CD4-positive, alpha-beta T cell treated with Interleukin-12 subunit alpha and Interleukin-12 subunit beta, for 1 hour (primary cell): ENCODE measurements at places on chromosomes 7 and 10.

DNA sequence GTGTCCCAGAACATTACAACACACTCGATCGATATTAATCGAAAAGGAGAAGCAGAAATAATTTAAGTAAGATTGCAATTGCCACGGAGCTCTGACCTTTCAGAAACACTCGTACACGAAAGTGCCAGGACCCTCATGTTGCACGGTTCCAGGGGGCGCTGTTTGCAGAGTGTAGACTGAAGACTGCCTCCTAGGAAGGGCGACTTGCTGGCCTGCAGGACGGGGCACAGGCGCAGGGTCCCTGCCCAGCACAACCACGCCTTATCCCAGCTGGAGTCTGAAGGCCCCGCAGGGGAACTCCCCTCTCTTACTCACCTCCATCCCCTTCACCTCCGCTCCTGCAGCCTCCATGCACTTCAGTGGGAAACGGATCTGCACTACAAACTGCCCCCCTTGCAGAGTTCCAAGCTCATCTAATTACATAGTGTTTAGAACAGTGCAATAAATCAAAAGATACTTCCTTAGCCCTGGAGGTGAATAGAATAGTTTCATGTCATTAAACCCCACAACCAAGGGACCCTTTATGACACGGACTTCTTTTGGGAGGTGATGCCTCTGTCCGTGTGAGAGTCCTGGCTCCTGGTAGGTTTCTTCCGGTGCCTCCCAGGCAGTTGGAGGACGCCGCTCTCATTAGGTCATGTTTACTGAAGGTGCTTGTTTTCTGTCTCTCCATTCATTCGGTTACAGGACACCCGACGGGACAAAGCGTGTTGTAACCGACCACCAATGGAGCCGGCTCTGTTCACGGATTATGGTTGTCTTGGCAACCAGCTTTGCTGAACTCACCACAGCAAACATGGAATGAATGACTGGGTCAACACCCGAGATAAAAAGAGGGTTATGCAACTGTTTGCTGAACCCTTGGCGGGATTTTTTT lies 262.2 kb downstream of the BAMBI start:
- DNase-seq, result no peak

DNA sequence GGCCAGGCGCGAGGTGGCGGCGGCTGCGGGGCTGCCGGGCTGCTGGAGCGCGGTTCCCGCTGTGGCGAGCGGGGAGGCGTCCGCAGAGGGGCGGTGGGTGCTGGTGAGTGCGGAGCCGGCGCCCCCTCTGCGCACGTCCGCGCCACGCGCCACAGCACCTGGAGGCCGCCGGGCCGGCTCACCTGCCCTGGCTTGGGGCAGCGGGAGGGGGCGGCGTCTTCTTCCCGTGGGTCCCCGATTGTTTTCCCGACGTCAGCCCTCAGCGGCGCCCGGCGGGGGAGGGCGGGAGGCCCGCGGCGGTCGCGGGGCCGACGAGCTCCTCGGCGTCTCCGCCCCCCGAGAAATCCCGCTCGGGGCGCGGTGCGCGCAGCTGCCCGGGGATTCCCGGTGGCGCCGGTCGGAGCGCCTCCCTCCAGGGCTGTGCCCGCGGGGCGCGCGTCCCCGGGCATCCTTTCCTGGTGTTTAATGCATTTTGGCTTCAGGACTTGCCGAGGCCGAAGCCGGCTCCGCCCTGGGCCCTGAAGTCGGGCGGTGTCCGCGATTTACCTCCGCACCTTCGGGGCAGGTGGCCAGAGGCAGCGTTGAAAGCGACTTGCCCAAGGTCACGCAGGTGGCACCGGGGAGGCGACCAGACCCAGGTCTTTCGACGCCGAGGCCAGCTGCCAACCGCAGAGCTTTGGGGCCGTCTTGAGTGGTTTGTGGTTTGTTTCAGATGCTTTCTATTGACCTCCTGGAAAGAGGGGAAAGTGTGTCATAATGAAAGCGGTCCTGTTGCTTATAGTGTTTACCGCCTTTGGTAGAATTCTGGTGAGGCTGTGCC lies 561 bp downstream of the PLEKHA1 start:
- DNase-seq, result peak; percentile 84

- DNase-seq, result no peak
Measured at GRCh38 chr7:55260676-55261385, 104.3 kb upstream of the LANCL2 start.

- no peak for DNase-seq
Measured at GRCh38 chr7:139683137-139683921, 94.5 kb downstream of the HIPK2 start.

GRCh38 chr7:151818674-151819519 lies 58.0 kb downstream of the PRKAG2 start:
- DNase-seq, result no peak

DNA sequence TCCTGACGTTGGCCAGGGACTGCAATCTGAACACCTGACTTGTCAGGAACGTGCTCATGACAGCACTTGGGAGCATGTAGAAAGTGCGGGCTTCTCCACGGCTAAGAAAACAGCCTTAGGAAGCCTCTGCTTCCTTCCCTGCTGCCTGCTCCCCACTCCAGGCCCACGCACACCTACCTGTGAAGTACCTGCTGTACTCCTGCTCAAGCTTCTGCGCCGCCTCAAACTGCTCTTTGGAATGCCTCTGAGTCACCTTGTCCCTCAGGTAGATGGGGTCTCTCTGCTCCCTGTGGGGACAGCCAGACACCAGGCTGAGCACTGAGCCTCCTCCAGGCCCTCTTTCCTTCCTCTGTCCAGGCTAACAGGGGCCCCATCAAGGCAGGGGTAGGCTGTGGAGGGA lies 132.7 kb downstream of the DLG5 start:
- no peak for DNase-seq

- DNase-seq, result no peak
Measured at GRCh38 chr10:104329735-104330134, 8.5 kb downstream of the ITPRIP start.

GRCh38 chr7:150429699-150430098 lies 20.7 kb upstream of the GIMAP8 start:
- no peak for DNase-seq

DNA sequence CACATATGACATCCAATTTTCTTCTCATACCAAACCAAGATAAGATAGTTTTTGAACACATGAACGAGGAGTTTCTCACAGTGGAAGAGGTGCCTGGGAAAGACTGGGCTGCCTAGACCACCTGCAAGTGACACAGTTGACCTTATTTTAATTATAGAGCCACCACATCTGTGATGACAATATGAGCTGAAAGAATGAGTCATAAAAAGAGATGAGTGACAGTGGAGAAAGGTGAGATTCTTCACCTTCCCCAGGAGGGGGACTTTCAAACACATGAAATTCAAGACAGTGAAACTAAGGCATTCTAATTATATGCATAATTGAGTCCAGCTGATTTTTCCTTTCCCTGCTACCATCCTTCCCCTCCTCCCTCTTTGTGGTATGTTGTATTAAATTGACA lies 475.5 kb downstream of the NXPH1 start:
- no peak for DNase-seq

GRCh38 chr7:80637911-80638765 lies at the start of gene CD36:
Gene CD36, plus strand, starts transcription at chr7:80638642. Its CDS starts 8,099 bp downstream, at chr7:80646741.
- DNase-seq, result no peak

DNA sequence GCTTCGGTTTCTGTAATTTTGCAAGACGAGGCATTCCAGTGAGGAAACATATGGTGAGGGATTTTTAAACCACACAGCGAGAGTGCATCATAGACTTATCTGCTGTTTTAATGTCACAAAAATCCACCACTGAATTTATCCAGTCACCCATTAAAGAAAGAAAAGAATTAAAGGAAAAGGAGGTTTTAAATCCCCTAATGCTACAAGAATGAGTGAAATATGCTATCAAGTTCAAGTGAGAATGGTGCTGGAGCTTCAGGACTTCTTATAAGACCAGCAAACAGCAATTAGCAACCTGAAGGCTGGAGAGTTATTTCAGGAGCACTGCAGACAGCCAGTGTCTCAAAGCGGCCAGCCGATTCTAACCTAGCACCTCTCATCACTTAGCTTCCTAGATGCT lies 439.1 kb upstream of the MGMT start:
- DNase-seq, result no peak
